ENCODE measurements at places on chromosomes 5 and 9.
A peak's percentile ranks its signal among the peaks of the same experiment; 100 is the strongest.

GRCh38 chr9:120556775-120557174 lies 23.2 kb downstream of the CDK5RAP2 start:
- DNase-seq: no peak

GRCh38 chr5:35012796-35013195 lies 35.0 kb downstream of the AGXT2 start:
- DNase-seq: no peak

DNA sequence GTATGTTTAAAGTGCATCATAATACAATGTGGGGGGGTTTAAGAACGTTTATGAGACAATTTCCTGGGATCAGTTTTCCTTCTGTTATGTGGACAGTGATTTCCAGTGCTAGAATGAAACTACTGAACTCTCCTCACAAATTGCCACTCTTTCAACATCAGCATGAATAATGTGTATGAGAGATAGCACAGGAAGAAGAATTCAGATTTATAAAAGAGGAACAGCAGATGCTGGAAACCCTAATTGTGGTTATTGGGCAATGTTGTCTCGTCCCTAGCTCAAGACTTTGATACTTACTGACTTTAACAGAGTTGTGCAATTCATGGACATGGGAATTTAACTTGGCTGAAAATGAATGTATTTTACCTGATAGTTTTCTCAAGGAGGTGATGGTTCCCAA lies 410.8 kb upstream of the MEF2C start:
- no peak for DNase-seq

DNA sequence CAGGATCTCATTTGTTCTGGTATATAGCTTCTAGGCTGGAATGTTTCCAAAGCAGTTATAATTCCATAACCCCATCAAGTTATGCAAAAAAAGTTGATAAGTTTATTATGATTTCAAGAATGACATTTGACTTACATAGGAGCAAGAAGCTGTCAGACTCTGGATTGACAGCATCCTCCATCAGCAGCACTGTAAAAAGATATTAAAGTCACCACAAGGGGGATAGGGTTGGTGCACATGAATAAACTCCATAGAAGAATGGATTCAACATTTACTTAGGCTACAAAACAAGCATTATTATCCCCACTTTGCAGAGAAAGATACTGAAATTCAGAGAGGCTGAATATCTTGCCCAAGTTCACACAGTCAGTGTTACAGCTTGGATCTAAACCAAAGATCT lies 208.9 kb upstream of the SLC30A5 start:
- DNase-seq: no peak

GRCh38 chr9:92680166-92681119 lies 10.5 kb upstream of the IPPK start:
- peak; percentile 62 for DNase-seq

- DNase-seq: no peak
These were observed 345.7 kb upstream of the WWC1 start for GRCh38 chr5:167945542-167946384.

DNA sequence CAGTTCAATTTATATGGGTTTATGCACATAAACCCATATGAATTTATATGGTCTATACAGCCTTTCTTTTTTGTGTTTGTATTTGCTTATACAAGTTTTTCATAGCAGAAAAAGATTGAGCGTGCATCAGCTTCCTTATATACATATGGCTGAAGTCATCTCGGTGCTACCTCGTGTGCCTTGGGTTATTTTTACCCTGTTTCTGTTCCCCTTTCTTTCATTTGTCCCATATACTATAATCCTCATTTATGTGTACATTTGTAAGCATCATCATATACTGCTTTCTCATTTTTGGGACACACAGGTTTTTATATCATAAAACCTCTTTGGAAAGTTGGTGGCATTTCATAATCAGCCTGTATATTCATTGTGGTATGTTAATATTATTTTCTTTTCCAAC lies 107.8 kb upstream of the ADAMTSL1 start:
- DNase-seq: no peak

DNA sequence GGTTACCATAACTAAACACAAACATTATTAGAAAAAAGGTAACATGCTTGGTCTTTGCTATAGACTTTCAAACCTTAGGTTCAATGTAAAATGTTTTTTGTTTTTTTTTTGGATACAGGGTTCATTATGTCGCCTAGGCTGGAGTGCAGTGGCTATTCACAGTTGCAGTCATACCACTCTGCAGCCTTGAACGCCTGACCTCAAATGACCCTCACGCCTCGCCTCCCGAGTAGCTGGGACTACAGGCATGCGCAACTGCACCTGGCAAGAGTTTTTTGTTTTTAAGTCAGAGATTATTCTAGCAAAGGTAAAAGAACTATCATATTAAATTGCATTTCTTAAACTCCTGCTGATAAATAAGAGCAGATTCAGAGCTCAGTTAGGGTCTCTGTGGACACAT lies 55.1 kb upstream of the NR5A1 start:
- DNase-seq: no peak

DNA sequence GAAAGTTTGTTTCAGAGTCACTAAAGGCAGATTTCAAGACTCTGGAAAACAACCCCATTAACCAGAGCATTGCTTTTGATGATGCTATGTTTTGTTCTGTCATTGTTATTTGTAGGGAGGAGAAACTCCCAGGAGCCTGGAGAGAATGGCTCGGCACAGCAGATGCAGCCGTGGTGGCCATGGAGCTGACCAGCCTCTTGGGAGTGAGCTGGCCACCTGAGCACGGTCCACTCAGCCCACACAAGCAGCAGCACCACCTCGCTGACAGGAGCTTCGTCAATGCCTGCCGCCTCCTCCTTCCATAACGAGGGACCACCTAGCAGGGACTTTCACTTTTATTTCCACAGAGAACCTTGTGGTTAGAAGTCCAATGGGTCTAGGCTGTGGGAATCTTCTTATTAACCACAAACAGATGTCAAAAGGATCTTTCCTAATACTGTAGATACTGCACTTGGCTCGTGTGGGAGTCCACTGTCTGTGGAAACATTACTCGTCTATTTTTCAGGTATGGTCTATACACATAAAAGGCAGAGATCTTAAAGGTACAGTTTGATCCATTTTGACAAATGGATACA lies 21.0 kb upstream of the SMIM32 start:
- no peak for DNase-seq

DNA sequence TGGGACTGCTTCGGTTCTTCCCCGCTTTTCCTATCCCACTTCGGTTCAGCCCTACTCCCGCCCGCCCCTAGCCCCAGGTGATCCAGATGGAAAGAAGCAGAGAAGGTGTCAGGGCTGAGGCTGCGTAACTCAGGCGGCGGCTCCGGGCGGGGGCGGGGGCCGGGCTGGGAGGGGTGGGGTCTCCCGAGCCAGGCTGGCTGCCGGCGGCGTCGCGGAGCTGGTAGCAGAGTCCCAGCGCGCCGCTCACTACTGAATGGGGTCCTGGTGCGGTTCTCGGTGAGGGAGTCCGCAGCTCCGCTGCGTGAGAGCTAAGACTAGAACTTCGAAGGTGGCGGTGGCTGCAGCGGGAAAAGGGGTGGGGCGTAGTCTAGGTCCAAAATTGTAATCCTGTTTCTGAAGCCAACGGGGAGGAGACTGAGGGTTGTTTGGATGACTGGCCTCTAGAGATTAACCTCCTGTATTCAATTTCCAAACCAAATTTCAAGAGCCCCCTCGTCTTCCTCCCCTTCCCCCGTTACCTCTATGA lies 1.4 kb downstream of the PRR16 start:
- peak; percentile 75 for DNase-seq

DNA sequence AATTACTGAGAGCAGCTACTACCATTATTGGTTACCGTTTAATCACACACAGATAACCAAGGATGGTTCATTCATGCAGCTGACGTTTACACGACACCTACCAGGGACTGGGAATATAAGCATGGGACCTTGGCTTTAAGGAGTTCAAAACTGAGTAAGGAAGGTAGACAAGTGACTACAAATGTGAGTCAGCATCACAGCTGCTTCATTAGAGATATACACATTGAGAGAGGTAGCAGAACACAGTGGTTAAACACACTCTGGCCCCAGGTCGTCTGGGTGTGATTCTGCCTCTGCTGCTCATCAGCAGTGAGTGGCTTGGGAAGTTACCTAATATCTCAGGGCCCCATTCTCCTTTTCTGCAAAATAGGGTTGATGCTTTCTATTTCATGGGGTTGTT lies 268.6 kb downstream of the NR3C1 start:
- no peak for DNase-seq

DNA sequence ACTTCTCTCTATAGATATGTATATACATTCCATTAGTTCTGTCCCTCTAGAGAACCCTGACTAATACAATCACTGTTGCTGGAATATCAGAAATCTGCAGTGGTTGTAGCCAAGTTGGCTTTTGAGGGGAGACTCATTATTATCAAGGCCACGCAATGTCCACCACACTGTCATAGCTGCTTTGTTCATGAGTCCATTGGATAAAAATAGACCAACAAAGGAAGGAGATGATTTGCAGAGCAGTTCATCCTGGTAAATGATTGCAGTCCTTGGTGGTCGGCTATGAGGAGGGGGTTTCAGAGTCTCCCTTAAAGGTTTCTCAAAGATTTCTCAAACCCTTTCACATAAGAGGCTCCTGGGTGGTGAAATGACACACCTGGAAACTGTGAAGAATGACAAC lies 192.8 kb upstream of the ANKH start:
- DNase-seq: no peak

DNA sequence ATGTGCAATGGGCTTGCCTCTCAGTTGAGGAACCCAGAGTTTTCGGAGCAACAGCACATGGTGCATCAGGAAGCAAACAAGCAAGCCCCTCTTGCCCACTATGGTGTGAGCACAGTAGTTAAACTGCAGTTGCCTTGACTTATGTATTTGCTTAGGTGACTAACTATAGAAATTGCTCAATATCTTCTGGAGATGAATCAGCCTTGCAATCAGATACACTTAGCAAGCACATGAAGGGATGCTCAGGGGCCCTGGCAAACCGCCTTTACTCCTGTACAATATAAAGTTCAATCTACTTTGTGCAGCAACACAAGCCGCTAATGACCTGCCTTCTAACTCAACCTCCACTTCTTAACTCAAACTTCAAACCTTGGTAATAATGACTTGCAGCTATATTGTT lies 581.7 kb upstream of the RIOK2 start:
- no peak for DNase-seq

GRCh38 chr5:78509884-78510769 lies 138.4 kb downstream of the LHFPL2 start:
- DNase-seq: peak; percentile 81

DNA sequence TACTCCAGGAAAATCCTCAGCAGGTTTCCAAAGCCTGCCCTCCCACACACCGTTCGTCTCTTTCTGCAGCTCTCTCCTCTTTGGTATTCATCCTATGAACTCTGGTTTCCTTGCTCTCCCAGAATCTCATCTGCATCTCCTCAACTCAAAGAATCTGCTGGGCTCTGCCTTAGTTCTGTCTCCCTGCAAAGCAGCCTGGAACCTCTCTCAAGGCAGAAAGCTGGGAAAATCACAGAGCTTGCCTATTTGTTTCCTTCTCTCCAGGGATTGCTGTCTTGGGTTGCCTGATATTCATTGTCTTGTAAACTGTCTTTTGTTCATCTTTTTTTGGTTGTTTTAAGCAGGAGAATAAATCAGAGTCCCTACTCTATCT lies 5.3 kb upstream of the ERAP2 start:
- no peak for DNase-seq

GRCh38 chr9:14722391-14723035 lies at the start of gene CER1:
Gene CER1, minus strand, starts transcription at chr9:14722733. Its CDS starts 61 bp downstream, at chr9:14722672.
- no peak for DNase-seq

- DNase-seq: peak; percentile 57
These were observed 110.2 kb downstream of the DAPK1 start for GRCh38 chr9:87607859-87608258.

DNA sequence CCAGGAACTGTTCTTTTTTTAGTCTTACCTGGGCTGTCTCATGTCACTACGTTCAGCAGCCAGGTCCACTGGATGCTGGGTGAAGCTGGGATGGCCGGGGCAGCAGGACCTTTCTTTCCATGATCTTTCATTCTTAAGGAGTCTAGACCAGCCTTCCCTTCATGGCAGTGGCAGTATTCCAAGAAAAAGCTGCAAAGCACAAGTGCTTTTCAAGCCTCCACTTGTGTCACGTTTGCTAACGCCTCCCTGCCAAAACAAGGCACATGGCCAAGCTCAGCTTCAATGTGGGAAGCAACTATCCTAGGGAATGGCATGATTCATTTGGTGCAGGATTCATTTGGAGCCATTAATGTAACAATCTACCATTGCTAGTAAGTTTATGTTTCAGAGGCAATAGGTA lies 94.8 kb downstream of the RCL1 start:
- DNase-seq: no peak

GRCh38 chr5:81785322-81785721 lies 34.4 kb upstream of the SSBP2 start:
- no peak for DNase-seq

- DNase-seq: no peak
These were observed 17.8 kb downstream of the SH3TC2 start for GRCh38 chr5:149045089-149045460.

DNA sequence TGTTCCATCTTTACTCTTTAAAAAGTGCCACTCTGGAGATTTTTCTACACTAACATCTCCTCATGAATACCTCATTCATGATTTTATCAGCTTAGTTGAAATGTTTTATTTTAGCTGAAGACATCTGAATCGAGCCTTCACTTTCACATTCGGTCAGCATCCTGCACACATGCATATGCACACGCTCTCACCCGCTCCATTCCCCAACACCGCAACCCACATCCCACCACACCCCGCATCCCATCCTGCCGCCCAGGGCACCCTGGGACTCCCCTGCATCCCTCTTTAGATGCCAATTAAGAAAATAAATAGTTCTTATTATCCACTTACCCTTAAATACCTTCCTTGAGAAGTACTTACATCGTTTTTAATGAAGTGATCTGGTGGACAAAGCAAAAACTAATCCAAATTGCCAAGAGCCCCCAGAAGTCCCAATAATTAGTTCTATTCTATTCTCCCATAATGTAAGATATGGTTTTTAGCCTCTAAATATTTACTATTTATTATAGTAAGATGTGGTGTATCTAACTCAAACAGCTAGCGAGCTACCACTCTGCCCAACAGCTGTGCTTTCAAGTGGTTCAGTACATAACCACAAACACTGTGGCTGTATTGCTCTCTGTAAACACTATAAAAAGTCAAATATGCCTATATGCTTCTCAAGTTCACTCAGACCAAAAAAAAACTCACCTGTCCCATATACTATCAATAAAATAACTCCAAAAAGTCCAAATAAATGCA lies 38.2 kb downstream of the GZMK start:
- DNase-seq: no peak

DNA sequence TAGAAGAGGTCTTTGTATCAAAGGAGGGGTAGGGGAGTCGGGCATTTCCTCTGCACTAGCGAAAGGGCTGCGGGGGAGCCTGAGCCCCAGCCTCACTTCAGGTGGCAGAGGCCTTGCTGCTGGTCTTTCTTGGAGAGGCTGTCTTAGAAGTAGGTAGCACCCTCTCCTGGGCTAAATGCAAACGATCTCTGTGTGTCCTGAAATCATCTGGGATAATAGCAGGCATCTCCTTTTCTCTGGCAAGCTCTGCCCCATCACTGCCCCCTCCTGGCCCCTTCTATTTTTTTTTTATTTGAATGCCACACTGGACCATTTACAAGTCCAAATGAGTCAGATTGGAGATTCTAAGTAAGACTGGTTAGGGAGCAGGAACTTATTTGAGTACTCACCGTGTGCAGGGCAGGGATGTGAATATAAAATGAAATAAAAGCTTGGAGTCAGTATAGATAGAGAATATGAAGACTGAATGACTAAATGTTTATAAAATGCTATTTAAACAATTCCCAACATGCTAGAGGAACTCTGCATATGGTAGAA lies 137.1 kb downstream of the FGF1 start:
- DNase-seq: peak; percentile 79

GRCh38 chr9:21336457-21336856 lies 1.3 kb upstream of the KLHL9 start:
- DNase-seq: no peak

Data from coronary artery (tissue), 2 donors.